ENCODE measurements at places on chromosomes 7 and 10.

GRCh38 chr7:151813997-151814396 lies 62.9 kb downstream of the PRKAG2 start:
- DNase-seq: no peak

- no peak for DNase-seq
Measured at GRCh38 chr10:51082857-51083256, 8.6 kb downstream of the PRKG1 start.

DNA sequence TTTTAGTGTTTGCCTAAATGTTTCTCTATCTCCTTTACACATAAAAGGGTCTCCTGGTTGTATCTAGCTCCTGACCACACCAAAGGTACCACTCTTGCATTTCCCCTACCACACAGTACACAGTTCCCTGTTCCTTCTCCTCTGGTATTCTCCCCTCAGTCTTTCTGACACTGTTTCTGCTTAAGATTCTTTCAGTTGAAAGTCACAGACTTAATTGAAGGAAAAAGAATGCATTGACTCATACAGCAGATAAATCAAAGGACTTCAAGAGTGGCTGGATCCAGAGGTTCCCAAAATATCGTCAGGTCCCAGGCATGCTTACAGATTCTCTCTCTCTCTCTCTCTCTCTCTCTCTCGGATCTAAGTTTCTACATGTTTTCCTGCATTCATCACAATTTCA lies 185.6 kb upstream of the LRGUK start:
- DNase-seq: no peak

DNA sequence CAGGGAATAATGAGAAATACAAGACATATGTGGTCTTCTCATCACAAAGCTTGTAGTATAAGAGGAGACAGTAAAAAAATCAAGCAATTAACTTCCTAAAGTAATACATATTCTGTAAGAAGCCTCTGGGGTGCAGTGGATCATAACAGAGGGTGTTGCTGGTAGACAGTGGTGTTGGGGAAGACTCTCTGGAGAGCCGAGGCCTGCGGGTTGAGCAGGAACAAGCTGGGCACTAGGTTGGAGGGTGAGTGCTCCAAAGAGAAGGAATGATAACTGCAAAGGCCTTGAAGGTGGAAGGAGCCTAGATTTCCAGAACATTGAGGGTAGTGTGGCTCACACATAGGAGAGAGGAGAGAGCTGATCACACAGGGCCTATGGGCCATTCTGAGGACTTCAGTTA lies 1.5 kb downstream of the GIMAP4 start:
- no peak for DNase-seq

DNA sequence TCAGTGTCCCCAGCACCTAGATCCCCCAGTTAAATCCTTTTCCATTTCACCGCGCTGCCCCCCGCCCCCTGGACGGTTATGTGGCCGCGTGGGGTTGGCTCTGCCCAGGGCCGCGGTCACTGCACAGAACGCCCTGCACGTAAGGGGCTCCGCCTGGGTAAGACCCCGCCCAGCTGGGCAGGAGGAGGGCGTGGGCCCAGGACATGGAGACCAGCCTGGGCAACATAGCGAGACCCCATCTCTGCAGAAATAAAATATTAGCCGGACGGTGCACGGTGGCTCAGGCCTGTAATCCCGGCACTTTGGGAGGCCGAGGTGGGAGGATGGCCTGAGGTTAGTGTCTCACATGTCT lies 650 bp upstream of the ZFAND2A start:
- DNase-seq: no peak

GRCh38 chr7:6460303-6460702 lies 12.5 kb upstream of the DAGLB start:
- DNase-seq: no peak

DNA sequence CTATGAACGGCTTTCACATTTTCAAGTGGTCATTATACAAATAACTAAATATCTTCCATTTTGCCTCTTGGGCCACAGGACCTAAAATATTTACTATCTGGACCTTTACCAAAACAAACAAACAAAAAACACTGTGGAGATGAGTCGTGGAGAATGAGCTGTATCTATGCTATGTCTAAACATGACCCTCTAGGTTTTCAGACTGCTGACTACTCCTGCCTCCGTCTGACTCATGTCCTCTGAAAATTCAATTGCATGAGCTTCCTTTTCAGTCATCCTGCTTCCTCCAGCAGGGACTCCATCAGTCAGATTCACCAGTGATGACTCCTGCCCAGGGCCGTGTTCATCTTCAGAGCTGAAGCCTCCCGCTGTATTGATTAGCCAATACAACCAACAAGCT lies 96.8 kb downstream of the COL28A1 start:
- peak; percentile 7 for DNase-seq

DNA sequence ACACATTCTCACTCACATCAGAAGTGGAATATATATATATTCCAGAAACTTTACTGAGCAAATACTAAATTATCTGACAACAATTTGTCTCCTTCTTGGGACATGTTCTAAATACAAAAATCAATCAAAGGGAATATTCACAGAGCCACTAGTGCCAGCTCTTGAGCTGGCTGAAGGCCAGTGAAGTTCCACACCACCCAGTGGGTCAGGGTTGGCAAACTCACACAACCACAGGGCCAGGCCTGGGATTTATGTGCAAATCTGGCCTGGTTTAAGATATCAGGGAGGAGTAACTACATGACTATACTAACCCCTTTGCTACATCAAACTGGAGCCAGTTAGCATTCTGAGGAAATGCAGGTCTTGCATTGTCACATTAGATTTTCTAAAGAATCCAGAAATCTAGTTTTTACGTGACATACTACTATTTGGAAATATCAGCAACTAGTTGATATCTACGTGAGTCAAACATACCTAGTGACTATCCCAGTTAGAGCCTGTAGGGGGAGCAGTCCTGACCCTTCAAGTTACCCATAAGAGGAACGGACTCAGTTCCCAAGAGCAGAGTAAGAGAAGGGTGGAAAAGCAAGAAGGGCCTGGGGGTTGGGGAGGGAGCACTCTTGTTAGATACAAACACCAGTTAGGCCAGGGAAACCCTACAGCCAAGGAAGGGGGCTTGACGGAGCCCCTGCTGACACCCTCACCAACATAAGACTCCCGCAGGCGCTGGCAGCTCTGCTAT lies 600.4 kb downstream of the KCNMA1 start:
- DNase-seq: peak; percentile 23

DNA sequence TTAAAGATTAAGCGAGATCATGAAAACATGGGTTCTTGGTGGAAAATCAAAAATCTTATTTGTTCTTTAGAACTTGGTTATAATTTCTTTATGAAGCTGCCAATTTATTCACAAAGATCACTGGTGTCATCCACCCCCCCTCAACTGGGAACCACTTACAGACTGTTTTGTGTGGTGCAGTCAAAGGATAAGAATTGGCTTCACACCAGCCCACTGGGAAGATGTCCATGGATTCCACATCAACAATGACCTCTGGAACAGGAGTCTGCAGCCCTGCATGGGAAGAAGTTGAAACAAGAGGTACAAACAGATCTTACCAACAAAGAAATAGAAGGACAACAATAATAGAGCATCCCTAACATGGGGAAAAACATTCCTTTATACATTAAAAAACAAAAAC lies 205.2 kb downstream of the SFMBT2 start:
- DNase-seq: no peak

DNA sequence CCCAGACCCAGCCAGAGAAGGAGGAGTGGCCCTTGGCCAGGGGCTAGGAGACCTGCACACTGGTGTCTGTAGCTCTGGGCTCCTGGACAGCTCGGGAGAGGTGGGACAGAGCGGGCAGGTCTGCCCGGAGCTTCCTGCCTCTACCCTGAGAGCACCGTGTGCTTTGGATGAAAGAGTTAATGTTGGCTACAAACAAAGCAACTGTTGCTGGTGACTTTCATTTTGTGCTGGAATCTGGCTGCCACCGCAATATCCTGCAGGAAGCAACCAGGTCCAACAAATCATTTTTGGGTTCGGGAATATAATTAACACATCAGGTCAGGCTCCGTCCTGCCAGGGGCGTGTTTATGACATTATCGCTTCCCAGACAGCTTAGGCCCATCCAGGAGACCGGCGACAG lies 441.8 kb upstream of the MKI67 start:
- no peak for DNase-seq

- peak; percentile 20 for DNase-seq
Measured at GRCh38 chr7:91434836-91435235, 170.6 kb downstream of the FZD1 start.

DNA sequence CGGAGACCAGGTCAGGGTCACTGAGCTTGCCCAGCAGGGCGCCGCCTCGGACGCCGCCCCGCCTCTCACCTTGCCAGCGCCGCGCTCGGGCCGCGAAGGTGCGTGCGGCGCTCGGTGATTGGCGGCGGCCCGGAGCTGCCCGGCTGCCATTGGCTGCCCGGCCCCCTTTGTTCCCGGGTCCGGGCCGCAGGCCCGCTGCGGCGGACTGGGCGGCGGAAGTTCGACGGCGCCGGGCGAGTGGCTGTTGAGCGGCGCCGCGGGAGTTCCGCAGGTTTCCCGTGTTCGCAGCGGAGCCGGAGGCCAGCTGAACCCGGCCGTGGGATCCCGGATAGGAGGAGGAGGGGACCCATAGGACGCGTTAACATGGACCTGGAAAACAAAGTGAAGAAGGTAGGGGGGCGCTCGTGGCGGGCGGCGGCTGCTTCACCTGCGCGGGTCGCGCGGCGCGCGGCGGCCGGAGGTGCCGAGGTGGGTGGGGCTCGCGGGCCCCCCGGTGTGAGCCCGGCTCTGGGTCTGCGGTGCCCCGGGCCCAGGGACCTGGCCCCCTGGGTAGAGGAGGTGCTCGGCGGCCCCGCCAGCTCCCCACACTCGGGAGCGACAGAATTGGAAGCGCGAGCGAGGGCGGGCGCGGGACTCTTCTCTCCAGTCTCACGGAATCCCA lies at the start of gene TES:
TES (plus strand) TSS at position 195 of the 661 bp plus-strand sequence; CDS start at position 364, 169 bp downstream.
- no peak for DNase-seq

DNA sequence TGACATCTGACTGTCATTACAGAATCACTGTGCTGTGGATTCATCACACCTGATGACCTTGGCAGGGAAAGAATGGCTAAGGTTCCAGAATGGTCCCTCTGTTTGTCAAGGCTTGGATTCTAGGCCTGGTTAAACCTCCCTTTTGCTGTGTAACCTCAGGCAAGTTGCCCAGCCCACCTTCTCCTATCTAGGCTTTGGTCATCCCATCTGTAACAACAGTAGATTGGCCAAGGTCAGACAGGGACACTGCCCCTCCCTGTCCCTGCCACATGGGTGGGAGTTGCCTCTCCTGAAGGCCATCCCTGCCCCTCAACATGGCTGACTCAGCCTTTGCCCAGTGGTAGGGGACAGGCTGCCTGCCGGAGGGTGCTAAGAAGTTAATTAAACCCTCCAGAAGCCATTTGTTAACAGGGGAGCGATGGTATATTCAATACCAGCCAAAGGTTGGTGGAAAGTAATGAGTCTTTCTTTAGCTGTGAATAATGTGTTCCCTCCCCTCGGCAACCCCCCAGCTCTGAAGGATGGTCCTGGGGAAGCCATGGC lies 149.8 kb upstream of the PCBD1 start:
- DNase-seq: no peak

DNA sequence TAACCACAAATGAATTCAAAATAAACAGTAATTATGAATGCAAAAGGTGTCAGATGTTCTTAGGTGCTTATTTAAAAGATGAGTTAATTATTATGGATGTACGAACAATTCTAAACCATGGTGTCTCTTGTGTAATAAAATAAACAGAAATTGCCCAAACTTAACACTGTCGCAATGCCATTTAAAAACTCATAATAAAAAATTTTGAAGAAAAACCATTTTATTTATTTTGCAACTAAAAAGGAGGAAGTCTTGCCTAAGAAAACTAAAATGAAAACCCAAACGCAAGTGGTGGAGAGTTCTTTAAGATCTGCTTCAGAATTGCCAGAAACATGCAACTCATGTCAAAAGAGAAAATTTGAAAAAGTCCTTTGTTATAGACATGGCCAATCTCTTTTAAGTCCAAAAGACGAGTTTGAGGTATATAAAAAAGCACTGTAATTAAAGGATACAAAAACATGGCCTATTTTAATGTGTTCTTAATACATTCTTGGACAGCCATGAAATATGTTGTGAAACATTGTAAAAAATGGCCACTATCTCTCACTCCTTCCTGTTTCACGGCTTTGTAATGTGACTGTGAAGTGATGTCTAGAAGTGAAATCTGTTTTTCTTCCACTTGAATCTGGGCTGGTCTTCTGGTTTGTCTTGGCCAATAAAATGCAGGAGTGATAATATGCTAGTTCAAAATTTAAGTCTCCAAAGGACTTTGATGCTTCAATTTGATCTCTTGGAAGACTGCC lies 322.9 kb downstream of the PRPF18 start:
- peak; percentile 67 for DNase-seq

DNA sequence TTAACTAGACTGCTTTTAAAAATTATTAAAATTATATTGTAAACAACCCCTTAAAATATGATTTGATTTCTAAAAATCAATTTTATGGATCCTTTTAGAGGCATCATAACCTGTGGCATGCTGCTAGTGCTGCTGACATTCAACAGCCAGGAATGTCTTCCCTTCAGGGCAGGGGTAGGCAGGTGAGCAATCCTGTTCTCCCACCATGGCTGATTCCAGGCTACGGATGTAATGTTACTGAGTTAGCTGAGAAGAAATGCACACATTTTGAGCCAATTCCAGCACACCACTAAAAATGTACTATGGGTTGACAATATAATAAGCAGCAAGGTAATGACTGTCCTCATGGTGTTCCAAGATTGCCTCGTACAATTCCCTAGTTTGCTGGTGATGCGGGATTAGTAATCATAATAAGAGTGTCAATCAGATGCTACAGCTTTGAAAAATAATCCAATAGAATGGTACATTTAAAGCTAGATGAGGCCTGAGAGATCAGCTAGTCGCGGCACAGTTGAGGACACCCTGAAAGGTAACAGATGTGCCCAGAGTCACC lies 108.7 kb upstream of the PRR15 start:
- no peak for DNase-seq

- no peak for DNase-seq
Measured at GRCh38 chr7:134639061-134639460, 7.6 kb upstream of the BPGM start.

GRCh38 chr7:146503844-146504243 lies 387.2 kb downstream of the CNTNAP2 start:
- no peak for DNase-seq

GRCh38 chr7:151875942-151876898 lies 695 bp downstream of the PRKAG2 start:
- DNase-seq: peak; percentile 49

DNA sequence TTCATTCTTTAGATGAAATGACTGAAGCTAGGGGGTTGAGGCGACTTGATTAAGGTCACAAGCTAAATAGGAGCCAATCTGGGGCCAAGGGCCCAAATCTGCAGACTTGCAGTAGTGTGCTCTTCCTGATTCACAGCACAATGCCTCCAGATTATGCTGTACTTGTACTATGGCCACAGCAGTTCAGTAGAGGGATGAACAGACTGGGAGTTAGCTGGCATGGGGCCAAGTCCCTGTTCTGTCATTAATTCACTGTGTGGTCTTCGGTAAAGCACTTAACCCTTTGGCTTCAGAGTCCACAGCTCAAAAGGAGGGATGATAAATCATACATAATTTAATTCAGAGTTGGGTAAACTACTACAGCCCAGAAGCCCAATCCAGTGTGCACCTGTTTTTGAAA lies 196.8 kb downstream of the XPNPEP1 start:
- no peak for DNase-seq
